ENCODE measurements at places on chromosomes 12 and 14.
A peak's percentile ranks its signal among the peaks of the same experiment; 100 is the strongest.

DNA sequence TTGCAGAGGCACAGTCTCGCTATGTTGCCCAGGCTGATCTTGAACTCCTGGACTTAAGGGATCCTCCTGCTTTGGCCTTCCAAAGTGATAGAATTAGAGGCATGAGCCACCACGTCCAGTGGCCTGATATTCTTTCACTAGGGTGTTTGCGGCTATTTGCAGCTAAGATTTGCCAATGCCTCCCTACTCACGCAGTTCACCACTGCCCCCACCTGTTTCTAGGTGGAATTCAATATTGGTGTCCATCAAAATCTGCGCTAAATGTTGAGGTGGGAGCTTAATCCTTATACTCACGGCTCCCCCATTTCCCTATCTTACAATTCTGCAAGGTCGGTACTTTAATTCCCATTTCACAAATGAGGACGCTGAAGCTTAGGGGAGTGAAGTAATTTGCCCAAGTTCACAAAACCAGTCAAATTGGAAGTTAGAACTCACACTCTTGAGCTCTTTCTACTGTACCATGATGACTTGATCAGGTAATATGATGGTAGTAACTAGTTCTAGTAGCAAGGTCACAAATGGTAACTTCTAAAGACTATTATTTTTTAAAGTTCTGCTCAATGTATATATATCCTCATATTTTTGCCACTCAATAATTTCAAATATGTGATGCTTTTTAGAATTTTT, 22.1 kb upstream of the LRRC9 start:
- no peak for DNase-seq

DNA sequence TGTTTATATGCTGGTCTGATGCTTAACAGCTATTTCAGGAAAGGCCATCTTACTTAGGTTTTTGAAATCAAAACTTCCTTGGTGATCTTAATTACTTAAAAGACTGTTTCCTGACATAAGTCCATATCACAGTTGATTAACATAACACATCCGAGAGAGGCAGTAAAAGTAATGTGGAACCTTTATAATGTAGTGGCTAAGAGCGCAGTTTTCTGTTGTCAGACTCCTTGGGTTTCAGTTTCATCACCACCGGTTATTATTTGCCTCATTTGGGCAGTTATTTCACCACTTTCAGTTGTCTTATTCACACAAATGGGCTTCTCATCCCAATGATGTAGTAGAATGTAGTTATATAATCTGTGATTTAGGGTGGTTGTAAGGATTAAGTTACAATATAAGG, 30.9 kb downstream of the TBC1D15 start:
- DNase-seq: no peak

GRCh38 chr14:74934041-74934440, 11.0 kb upstream of the RPS6KL1 start:
- no peak for DNase-seq

DNA sequence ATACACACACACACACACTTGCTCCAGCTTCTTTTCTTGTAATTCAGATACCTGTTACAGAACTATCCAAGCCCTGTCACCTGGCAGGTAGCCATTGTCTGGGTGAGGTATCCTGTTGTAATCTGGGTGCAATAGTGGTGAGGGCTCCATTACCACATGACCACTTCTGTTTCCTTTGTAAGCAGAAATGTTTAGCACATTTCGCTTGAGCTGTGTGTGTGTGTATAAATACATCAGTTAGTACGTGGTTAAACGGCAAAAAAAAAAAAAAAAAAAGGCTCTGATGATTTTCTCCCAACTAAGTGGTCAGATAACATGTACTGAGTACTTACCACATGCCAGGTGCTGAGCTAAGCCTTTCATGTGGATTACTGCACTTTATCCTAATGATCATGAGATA, 129.3 kb upstream of the SSTR1 start:
- DNase-seq: no peak

DNA sequence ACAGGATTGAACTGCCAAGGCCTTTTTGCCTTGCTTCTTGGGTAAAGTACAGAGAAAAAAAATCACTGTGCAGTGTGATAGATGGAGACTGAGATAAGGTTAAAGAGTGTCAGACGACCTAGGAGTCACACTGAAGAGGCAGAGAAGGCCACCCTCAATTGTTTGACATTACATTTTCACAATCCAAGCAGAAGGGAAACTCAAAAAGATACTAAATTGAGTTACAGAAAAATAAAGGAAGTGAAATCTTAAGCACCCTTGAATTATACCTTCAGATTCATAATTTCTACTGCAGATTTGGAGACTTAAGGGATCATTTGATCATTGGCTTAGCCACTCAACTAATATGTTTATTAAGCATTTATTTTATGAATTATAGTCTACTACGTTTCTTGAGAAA, 97.1 kb downstream of the MYF5 start:
- DNase-seq: no peak

DNA sequence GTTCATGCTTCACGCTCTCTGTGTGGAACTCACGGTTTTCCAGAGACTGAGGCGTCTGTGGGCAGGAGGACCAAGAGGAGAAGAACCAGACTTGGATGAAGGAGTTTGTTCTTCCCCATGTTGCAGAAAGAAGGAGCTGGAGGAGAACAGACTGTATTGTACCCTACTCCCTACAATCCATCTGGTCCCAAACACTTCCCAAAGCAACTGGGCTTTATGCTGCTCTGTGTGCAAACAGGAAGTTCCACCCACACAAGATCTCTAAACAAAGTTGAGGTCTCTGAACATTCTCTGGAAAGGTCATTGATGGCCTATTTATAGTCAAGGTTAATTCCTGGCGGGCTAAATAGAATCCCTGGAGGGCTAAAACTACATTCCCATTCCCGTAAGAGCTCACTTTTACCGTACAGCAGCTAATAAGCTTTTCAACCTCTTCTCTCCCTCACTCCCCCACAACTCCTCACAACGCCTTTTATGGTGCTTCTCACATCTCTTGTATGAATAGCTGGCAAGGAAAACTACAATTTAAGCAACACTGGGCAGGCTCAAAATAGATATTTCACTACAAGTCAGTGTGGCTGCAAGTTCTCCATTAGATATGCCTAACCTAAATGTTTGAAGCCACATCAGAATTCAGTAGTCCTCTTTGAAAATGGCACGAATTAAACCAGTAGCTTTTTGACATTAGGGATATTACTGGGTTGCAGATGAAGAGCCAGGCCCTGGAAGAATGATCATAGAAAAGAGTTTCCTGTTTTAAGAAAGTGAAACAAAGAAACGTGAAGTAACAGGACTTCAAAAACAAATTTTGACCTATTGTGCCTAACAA, at the start of gene A2M:
TSS of gene A2M (minus strand) at position 189 of the 829 bp plus-strand sequence. CDS start at position 119, 70 bp downstream.
- DNase-seq: no peak

DNA sequence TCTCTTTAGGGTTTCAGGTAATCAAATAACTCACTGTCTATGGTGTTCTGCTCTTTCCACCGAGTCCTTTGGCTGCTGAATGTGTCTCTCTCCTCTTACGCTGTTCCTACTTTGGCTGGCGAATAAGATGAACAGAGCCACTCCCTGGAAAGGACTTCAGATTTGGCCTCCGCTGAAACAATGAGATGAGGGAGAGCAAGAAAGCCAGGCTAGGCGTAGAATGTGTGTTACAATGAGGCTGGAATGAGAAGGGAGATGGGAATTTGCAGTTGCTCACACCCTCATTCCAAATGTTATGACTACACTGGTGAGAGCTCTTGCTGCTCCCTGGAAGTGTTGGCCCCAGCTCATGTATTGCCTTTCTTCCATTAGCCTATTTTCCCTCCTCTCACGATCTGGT, at the start of gene MFAP5:
TSS of gene MFAP5 (minus strand) at position 234 of the 400 bp plus-strand sequence. CDS start 722 bp downstream, outside the sequence.
- DNase-seq: no peak

- no peak for DNase-seq
Measured at GRCh38 chr14:37695866-37696265, 100.4 kb downstream of the TTC6 start.

GRCh38 chr14:89280600-89280999, 136.4 kb downstream of the FOXN3 start:
- no peak for DNase-seq

DNA sequence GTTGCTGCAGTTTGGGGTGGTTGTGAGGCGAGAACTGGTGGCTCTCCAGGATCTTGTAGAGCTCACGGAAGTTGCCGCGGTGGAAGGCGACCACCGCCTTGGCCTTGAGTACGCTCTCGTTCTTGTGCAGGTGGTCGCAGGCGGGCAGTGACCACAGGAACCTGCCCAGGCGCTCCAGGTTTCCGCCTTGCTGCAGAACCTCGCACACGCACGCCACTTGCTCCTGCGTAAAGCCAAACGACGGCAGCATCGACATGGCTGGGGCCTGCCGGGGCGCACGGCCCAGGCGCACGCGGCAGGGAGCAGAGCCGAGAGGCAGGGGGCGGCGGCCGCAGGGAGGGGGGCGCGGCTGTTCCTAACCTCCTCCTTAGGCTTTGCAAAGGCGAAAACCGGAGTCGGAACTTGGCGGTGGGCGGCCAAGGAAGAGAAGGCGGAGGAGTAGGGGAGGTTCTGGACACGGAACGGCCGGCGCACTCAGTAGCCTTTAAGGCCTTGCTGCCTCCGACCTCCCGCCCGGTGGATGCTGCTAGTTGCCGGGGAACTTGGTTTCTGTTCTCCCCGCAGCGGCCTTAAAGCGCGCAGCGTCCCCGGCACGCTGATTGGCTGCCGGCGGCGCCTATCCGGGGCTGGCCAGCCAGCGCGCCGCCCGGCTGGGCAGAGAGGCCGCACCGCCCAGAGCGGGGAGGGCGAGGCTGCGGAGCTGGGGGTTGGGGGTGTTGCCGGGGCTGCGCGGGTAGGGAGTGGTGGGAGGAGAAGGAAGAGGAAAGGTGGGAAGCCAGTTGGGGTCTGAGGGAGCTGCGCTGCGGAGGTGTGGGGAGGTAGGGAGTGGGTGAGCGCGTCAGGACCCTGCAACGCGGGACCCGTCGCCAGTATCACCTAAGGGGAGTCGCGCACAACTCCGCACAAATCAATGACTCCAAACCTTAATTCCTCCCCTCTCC, at the start of gene SIX1:
TSS of gene SIX1 (minus strand) at position 544 of the 941 bp plus-strand sequence. CDS start at position 256, 288 bp downstream.
- DNase-seq: no peak

- DNase-seq: no peak
Measured at GRCh38 chr14:94381149-94382030, 7.0 kb downstream of the SERPINA1 start.

DNA sequence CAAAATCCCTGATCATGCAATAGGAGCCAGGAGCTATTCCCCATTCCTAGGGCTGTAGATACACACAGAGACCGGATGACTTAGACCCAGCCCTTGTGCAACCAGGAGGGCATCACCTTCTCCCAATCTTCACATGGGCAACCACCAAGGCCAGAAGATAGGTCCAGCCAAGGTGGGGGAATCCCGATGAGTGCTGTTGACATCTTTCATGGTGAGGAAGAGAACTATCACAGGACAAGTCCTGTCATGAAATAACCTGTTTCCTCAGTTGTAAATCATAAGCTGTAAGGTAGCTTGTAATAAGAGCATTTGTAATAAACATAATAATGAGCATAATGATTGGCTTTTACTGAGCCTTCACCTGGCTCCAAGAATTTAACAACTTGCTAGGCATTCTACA, 89.5 kb downstream of the GCH1 start:
- no peak for DNase-seq

DNA sequence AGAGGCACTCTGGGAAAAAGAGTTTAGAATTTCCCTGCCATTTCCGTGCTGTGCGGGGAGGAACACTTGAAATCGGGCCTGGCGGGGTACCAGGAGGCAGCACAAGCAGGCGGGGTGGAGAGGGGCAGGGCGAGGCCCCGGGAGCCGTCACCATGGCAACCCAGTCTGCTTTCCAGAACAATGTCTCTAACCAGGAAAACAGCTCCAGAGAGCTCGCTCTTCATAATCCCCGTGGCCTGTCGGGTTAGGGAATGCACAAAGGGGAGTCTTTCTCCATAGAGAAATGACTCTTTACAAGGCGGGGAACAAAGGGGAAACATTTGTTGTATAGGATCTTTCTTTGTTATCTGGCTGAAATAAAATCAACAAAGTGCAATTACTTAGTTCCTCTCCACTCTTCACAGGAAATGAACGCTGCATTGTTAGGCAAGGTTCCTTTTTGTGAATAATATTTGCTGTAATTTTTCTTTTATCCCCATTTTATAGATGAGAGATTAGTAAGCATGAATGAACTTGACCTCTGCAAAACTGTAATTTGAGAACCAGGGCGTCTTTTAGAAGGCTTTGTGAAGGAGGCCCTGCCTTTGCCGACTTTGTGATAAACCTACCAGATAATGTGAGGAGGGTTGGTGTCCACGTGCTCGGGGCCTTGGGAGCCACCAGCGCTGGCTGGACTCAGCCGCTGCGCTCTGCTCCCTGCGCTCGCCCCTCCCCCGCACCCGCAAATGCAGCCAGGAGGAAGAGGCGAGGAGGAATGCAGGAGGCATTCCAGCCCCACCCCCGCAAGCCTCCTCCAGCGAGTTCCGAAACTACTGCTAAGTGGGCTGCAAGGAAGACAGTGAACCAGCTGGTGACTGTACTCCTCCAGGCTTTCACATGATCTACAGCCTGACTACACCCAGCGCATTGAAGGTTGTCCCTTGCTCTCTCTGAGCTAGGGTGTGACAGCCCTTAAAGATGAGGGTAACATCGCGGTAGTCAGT, 105.2 kb upstream of the ATF7IP start:
- DNase-seq: no peak

GRCh38 chr12:129446696-129447095, 457.1 kb downstream of the TMEM132D start:
- no peak for DNase-seq

GRCh38 chr14:49865431-49865859, 12.9 kb upstream of the NEMF start:
- DNase-seq: peak; percentile 69

- DNase-seq: no peak
Measured at GRCh38 chr12:103327676-103328075, 168.1 kb downstream of the C12orf42 start.

GRCh38 chr14:101005447-101005846, 101.9 kb upstream of the RTL1 start:
- no peak for DNase-seq

DNA sequence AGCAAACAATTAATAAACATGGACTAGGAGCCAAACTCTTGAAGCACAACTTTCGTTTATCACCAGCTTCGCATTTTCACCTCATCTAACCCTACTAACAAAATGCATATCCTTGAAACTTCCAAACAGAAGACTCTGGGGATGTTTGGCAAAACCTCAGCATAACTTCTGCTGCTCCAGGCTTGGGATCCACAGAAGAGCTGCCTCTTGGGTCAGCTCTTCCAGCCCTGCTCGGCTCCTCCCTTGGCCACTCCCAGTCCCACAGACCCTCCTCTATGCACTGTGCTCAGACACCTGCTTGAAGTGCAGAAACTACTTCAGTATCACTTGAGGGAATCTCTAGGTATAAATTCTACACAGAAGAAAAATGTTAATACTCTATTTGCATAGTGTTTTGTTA, 110.0 kb upstream of the AMIGO2 start:
- no peak for DNase-seq

DNA sequence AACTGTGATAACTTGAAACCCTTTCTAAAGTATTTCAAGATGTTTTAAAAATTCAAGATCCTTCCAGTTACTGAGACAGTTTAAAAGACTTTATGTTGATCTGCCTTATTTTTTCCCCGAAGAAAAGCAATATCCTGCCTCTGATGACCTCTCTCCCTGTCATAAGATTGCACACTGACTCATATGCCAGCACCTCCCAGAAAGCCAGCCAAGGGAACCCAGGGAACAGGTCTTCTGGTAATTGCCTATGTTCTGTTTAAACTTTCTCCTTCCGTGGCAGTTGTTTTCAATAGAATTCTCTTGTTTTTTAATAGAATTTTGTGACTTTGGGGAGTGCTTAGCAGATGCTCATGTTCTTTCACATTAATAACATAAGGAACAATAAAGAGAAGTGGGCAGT, 300.2 kb upstream of the PRKD1 start:
- DNase-seq: no peak

All from stimulated activated CD4-positive, alpha-beta T cell treated with anti-CD3 and anti-CD28 coated beads, Interleukin-1b, Interleukin-23, amount 100 ng/mL, for 24 hours (primary cell).